Suprapubic skin (tissue), 4 donors: ENCODE measurements at places on chromosomes 4 and X.

DNA sequence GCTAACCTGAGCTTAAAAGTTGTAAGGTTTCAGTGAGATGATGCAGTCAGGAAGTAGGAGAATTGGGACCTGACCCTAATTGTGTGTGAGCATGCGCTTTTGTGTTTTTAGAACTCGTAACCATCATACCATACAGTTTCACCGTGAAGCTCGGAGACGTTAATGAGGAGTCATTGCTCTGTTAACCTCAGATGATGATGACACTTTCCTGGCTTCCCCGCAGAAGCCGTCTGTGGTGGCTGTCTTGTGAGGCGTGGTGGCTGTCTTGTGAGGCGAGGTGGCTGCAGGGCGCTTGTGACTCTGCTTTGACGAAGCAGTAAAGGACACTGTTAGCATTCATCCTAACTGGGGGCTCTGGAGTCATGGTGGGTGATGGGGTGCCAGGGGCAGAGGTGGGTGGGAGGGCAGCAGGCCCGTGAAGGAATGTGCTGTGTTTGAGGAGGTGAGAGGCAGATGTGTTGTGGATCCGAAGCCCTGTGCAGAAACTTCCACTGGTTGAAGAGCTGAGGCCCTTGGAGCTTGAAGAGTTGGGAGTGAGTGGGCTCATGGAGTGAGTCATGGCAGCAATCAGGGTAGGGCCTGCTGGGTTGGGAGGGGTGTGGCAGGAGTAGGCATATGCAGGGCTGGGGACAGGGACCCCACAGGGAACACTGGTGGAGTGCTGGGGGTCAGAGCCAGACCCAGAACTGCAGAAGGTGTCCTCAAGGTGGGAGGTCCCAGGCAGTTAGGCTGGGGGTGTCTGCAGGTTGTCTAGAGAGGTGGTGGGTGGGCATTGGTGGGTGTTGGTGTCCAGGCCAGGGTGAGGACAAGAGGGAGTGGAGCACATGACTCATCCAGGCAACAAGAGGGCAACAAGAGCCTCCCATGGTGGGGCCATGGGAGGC lies 57.4 kb downstream of the NSD2 start:
- no peak overlapping the region for H3K27ac ChIP-seq
- peaks cover 30% of the 10 kb centered on the region for H3K36me3 ChIP-seq
- H3K27me3 ChIP-seq, result no peaks in the 10 kb centered on the region
- no peak for DNase-seq
- H3K4me3 ChIP-seq, result no peak overlapping the region

GRCh38 chrX:55135171-55135570 lies 46.4 kb downstream of the PAGE2 start:
- H3K4me3 ChIP-seq, result no peak overlapping the region
- H3K36me3 ChIP-seq, result no peaks in the 10 kb centered on the region
- no peak overlapping the region for H3K27ac ChIP-seq
- no peak for DNase-seq
- no peaks in the 10 kb centered on the region for H3K27me3 ChIP-seq
- H3K4me1 ChIP-seq, result no peaks in the 10 kb centered on the region

DNA sequence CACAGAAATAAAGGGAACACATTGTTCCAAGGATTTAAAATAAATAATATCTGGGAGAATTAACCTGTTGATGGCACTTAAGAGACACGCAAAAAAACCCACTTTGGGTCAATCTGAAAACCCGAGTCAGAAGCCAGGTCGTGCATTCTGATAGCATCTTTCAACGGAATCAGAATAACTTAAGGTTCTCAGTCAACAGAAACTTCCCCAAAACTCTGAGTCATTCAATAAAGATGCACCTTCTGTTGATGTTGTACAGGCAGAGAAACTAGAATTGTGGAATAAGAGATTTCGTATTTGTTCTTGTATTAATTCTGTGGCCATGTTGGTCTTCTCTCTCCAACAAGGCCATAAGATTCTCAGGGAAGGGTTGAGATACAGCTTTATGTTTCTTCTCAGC lies 78.2 kb downstream of the MAOB start:
- DNase-seq, result no peak
- no peak overlapping the region for H3K4me3 ChIP-seq
- no peak overlapping the region for H3K27ac ChIP-seq
- H3K4me1 ChIP-seq, result no peaks in the 10 kb centered on the region
- no peaks in the 10 kb centered on the region for H3K27me3 ChIP-seq

GRCh38 chrX:3046253-3047240 lies 5.3 kb downstream of the ARSF start:
- no peaks in the 10 kb centered on the region for H3K27me3 ChIP-seq
- no peaks in the 10 kb centered on the region for H3K36me3 ChIP-seq
- no peaks in the 10 kb centered on the region for H3K4me1 ChIP-seq

GRCh38 chr4:14000091-14000814 lies 372.7 kb upstream of the BOD1L1 start:
- H3K27ac ChIP-seq, result no peak overlapping the region
- H3K27me3 ChIP-seq, result no peaks in the 10 kb centered on the region
- no peaks in the 10 kb centered on the region for H3K4me1 ChIP-seq
- H3K4me3 ChIP-seq, result no peak overlapping the region

DNA sequence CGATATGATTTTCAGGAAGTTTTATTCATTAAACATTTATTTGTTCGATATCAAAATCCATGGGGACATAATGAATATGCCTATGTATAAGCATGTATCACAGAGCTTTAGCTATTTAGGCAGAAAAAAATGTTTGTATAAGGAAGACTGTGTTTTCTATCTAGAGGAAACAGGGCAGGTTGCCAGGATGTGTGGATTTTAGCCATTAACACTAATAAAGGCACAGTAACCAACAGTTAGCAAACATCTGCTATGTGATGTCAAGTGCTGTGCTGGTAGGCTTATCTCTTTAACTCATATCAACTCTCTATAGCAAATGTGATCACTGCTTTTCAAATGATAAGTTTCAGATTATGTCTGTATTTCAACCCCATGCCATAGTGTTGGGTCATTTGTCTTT lies 708.9 kb upstream of the HS3ST1 start:
- no peak overlapping the region for H3K27ac ChIP-seq
- no peaks in the 10 kb centered on the region for H3K27me3 ChIP-seq
- no peak overlapping the region for H3K4me3 ChIP-seq
- DNase-seq, result no peak
- no peaks in the 10 kb centered on the region for H3K36me3 ChIP-seq

GRCh38 chr4:53498706-53499105 lies 92.6 kb downstream of the LNX1 start:
- peaks cover 7% of the 10 kb centered on the region for H3K36me3 ChIP-seq
- no peak overlapping the region for H3K4me3 ChIP-seq
- no peaks in the 10 kb centered on the region for H3K27me3 ChIP-seq

DNA sequence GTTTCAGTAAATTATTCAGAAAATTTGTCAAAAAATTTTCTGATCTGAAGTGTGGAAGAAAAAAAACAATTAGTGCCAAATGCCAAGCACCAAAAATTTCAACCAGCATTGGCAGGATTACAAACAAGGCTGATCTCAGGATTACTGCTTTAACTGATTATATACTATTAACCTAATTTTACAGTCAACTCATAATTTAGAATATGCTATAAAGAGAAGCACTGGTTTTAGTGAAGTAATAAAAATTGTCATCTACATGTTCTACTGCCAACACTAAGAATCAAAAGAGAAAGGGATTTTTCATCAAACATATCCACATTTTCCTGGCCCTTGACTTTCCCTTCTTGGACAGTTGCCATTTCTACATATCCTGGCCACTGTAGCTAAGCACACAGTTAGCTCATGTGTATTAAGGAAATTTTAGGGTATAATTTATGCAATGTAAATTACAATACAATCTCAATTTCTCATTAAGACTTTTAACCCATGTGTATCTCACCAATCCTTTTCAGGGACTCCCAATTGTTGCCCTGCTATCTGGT lies 33.8 kb downstream of the THOC2 start:
- H3K36me3 ChIP-seq, result peaks cover 1% of the 10 kb centered on the region
- H3K4me3 ChIP-seq, result no peak overlapping the region
- no peaks in the 10 kb centered on the region for H3K4me1 ChIP-seq
- H3K27me3 ChIP-seq, result no peaks in the 10 kb centered on the region

DNA sequence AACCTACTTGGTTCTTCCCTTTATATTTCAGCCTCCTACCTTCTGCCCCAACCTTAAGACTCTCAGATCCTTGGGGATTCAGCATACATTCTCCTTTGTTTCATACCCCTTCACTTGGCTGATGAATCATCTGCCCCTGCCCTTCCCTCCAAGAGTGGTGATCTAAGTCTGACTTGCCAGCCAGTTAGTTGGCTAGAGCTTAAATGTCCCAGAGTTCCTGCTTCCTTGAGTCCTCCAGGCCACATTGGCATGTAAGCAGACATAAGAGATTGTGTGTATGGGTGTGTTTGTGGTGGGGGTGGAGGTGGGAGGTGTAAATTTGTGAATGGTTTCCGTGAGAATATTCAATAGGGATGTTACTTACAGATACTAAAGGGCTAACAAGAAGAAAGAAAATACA lies 3.7 kb upstream of the TEX13D start:
- no peaks in the 10 kb centered on the region for H3K4me1 ChIP-seq
- no peak for DNase-seq
- H3K36me3 ChIP-seq, result no peaks in the 10 kb centered on the region
- H3K27me3 ChIP-seq, result no peaks in the 10 kb centered on the region
- H3K27ac ChIP-seq, result no peak overlapping the region

- no peak overlapping the region for H3K27ac ChIP-seq
- no peaks in the 10 kb centered on the region for H3K4me1 ChIP-seq
- no peaks in the 10 kb centered on the region for H3K27me3 ChIP-seq
- H3K36me3 ChIP-seq, result no peaks in the 10 kb centered on the region
- DNase-seq, result no peak
Observed at GRCh38 chr4:149322203-149322602, 493.4 kb downstream of the IQCM start.

- no peak for DNase-seq
- no peak overlapping the region for H3K27ac ChIP-seq
Observed at GRCh38 chr4:41670530-41670929, 78.0 kb downstream of the PHOX2B start.

DNA sequence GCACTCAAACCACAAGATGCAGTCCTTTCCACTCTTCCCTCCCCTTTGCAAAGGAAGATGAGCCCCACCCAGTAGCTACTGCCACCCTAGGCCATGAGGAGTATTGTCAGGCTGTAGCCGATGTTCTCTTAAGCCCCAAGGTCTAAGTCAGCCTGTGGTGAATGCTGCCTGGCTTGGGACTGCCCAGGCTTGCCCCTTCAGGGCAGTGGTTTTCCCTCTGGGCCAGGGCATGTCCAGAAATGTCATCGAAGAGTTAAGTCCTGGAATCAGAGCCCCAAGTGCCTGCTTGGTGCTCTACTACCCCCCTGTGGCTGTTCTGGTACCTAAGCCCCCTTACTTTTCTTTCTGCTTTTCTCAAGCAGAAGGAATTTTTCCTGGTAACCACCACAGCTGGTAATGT lies 11.8 kb upstream of the PGK1 start:
- H3K36me3 ChIP-seq, result no peaks in the 10 kb centered on the region
- no peak overlapping the region for H3K4me3 ChIP-seq
- no peaks in the 10 kb centered on the region for H3K27me3 ChIP-seq
- no peak overlapping the region for H3K27ac ChIP-seq
- no peaks in the 10 kb centered on the region for H3K4me1 ChIP-seq

- H3K27ac ChIP-seq, result no peak overlapping the region
- H3K4me3 ChIP-seq, result no peak overlapping the region
- no peaks in the 10 kb centered on the region for H3K4me1 ChIP-seq
- DNase-seq, result no peak
Observed at GRCh38 chr4:10192331-10192730, 75.7 kb upstream of the WDR1 start.

- no peaks in the 10 kb centered on the region for H3K27me3 ChIP-seq
- no peak overlapping the region for H3K27ac ChIP-seq
- DNase-seq, result no peak
- H3K36me3 ChIP-seq, result no peaks in the 10 kb centered on the region
- H3K4me3 ChIP-seq, result no peak overlapping the region
Observed at GRCh38 chrX:106479920-106480319, 131.9 kb upstream of the RADX start.

- H3K4me3 ChIP-seq, result no peak overlapping the region
- H3K27ac ChIP-seq, result no peak overlapping the region
- DNase-seq, result no peak
- H3K4me1 ChIP-seq, result peaks cover 22% of the 10 kb centered on the region
- no peaks in the 10 kb centered on the region for H3K36me3 ChIP-seq
- H3K27me3 ChIP-seq, result no peaks in the 10 kb centered on the region
Observed at GRCh38 chr4:184279496-184280061, 61.9 kb upstream of the ENPP6 start.

DNA sequence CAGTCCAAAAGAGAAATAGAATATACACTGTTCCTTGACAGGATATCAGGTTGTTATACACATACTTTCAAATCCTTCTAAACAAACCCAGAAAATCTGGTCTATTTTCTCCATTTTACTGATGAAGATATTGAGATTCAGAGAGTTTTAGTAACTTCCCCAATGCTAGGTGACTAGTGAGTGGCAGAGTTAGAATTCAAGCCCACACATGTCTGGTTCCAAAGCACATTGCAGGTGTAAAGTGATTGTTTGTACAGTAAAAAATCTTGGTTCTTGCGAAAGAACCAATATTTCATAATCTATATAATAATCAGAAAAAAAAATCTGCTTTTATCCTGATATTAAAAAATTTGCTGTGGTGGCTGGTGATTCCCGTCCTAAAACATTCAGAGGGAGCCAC lies 39.5 kb upstream of the EMCN start:
- H3K4me1 ChIP-seq, result no peaks in the 10 kb centered on the region
- H3K4me3 ChIP-seq, result no peak overlapping the region
- no peak for DNase-seq
- no peak overlapping the region for H3K27ac ChIP-seq

DNA sequence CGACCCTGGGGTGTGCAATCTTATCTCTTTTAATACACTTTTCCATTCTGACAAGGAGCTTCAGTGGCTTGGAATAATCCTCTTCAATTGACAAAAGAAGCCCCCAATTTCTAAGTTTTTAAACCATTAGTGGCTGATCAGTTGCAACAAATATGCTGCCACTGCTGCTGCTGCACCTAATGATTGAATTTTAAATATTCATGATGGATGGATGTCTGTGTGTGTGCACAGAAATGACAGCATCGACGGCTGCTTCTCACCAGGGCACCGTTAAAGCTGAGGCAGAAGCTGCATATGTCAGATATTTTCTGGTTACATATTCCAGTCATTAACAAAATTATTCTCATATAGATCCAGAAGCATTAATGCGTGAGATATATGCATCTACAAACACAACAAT lies 182.4 kb downstream of the MGST2 start:
- H3K4me3 ChIP-seq, result no peak overlapping the region
- H3K36me3 ChIP-seq, result no peaks in the 10 kb centered on the region
- no peak overlapping the region for H3K27ac ChIP-seq
- no peak for DNase-seq
- H3K4me1 ChIP-seq, result no peaks in the 10 kb centered on the region

DNA sequence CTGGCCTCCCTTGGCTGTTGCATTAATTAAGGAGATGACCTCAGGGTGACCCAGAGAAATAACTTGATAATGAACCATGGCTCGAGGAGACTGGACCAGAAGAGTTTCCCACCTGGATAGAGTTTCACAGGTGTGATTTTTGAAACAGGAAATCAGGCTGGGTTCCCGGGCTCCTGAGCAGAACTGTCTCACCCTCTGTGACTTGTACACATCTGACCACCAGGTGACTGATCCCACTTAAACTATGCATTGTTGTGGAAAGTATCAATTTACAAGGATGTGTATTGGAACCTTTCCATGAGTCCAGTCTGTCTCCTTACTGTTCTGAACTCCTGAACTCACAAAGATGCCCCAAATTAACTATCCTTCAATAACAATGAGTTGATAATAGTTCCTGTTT lies 220.3 kb downstream of the PTTG2 start:
- peaks cover 32% of the 10 kb centered on the region for H3K4me1 ChIP-seq
- H3K36me3 ChIP-seq, result no peaks in the 10 kb centered on the region
- no peak overlapping the region for H3K27ac ChIP-seq
